NT2/D1 (cell line): ENCODE measurements at places on chromosomes 12 and 14.

- DNase-seq: no peak
These were observed 102.5 kb upstream of the PARP11 start for GRCh38 chr12:3975652-3976051.

GRCh38 chr14:27886256-27886655 is 880.3 kb upstream of the FOXG1 start:
- DNase-seq: no peak

GRCh38 chr14:83071888-83072501 is 1538.3 kb upstream of the SEL1L start:
- no peak for DNase-seq

GRCh38 chr12:130640901-130641300 is 75.2 kb downstream of the RIMBP2 start:
- no peak for DNase-seq

DNA sequence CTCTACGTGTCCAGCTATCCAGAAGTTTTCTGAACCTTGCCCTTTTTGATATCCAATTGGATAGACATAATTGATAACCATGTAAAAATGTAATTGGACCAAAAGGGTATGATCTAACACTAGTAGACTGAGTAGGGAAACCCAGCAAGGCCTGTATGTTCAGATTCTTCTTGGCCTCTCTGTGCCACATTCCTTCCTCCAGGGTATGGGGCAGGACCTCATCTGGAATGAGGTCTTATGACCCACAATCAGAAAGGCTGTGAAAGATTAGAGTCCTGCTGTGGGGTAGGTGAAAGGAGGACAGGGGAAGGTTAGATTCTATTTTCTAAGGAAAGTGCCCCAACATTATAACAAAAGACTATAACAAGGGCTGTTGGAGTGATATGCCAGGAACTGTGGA is 51.3 kb upstream of the A2ML1 start:
- no peak for DNase-seq

DNA sequence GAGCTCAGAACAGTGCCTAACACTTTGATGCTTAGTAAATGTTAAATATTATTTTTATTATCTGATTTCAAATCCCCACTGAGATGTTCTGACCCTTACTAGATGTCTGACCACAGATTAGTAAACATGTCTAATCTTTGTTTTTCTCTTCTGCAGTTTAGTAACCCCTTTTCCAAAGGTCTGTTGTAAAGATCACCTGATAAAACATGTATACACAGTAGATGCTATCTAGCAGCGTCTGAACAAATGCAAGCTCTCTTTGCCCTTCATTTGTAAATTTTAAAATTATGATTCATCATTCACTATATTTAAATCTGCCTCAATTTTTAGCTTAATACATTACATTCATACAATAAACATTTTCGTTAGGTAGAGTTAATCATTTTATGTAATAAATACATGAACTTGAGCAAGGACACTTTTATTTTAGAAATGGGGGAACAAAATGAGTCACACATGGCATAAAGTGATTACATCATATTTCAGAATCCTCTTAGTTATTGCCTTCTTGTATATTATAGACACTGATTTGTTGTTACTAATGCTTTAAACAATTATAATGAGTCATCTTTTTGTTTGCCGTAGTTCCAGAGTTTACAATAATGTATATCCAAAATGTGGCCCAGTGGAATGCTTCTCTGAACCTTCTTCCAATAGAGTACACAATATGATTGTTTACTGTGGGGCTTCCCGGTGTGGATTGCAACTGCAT is 1.7 kb upstream of the OR4K5 start:
- DNase-seq: no peak

- no peak for DNase-seq
These were observed 39.1 kb upstream of the PNMA1 start for GRCh38 chr14:73753124-73753886.

DNA sequence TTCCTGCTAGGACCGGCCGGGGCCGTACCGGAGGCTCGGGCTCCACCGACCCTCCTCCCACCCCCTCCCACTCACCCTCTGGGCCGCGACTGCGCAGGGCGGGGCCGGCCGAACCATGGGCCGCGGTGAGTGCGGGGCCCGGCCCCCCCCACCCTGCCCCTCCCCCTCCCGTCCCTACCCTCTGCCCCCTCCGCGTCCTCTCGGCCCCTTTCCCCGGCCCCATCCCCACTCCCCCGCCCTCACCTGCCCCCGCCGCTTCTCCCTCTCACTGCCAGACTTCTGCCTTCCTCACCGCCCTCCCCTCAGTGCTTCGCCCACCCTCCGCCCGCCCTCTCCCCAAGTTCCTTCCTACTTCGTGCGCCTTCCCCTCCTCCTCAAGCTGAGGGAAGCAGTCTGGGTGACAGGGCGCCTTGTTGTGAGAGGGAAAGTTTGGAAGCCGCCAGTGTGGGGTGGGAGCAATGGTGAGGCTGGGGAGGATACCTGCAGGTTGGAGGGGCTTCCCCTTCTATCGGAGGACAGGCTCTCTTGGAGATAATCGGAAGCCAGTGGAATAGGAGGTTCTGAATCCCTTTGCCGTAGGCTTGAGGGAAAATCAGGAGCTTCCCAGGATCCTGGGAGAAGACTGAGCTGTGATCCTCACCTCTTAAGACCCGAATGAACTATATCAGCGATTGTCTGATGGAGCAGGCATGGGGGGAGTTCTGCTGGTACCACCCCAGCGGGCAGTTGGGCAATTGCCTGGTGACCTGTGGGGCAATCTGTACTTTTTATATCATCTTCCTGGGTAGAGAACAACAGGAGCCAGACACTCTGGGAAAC is 472 bp downstream of the MBD6 start:
- DNase-seq: no peak

- DNase-seq: no peak
These were observed 2.4 kb downstream of the CABP1 start for GRCh38 chr12:120642826-120643225.

- no peak for DNase-seq
These were observed 91.9 kb downstream of the BICD1 start for GRCh38 chr12:32198555-32198954.

DNA sequence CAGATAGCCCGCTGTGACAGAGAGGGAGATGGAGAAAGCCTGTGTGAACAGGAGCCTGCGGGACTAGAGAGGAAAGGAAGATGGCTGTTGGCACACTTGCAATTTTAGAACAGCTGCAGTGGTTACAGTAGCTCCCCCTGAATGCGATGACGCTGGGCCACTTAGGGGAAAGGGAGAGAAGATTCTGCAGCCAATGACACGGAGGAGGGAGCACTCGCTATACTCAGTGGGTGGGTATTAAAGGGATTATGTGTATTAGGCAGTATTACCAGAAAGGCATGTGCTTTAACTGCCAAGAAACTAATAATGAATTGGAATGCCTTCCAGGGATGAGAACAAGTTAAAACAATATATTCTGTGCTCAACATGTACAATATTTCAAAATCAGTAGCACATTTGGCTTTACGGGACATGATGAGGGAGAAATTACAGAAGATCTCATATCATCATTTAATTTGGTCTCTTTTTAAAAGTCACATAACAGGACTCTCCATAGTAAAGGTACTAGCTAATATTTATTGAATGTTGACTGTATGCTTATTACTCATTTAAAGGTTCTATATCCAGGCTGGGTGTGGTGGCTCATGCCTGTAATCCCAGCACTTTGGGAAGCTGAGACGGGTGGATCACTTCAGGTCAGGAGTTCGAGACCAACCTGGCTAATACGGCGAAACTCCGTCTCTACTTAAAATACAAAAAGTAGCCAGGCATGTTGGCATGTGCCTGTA is 35.9 kb upstream of the FOS start:
- DNase-seq: no peak

DNA sequence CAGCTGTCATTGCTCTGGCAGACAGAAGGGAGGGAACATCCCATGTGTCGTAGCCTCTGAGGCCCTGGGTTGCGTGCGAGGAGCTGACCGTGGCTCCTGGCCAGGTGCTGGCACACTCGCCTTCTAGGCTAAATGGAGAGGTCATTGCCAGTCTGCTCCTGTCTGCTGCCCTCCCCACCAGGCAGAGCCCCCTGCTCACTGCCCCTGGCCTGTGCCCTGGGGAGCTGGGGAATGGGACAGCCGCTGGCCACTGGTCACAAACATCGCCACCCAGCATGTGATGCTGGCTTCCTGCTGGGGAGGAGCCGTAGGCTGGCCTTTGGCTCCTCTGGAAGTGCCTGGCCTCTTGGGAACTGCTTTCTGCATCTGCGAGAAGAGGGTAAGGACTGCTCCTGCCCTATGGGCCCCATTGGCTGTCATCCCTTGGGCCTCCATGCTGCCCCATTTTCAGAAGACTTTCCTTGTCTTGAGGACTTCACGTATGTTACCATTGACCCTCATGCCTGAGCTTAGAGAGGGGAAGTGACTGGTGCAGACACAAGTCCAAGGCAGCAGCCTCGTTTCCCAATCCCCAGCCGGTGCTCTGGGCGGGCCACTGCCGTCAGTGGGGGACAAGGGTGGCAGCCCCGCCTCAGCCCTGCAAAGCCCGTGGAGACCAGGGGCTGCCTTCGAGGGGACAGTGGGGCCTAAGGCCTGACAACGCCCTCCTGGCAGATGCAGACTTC is 2.0 kb upstream of the TNFAIP2 start:
- no peak for DNase-seq

GRCh38 chr12:64390275-64390851 is at the start of gene C12orf56:
Gene C12orf56, minus strand, starts transcription at chr12:64390758. Its CDS starts 193 bp downstream, at chr12:64390565.
- no peak for DNase-seq

DNA sequence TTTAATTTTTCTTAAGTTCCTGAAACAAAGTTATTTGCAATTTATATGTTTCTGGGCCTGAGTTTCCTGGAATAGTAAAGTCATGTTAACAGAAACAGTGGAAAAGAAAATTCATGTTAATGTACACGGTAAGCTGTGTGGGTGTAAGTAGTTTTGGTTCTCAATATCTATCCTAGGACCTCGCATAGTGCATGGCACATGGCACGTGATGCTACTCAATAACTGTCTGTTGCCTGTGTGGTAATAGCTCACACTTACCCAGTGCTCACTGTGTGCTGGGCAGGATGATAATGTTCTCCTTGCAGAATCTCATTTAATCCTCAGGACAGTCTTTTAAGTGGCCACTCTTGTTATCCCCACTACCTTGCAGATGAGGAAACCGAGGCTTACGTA is 100.7 kb downstream of the DUSP16 start:
- no peak for DNase-seq

GRCh38 chr14:105167303-105168092 is 1.1 kb downstream of the JAG2 start:
- no peak for DNase-seq

GRCh38 chr14:21060614-21061346 is 3.2 kb downstream of the RNASE8 start:
- DNase-seq: no peak

- DNase-seq: no peak
These were observed 10.7 kb upstream of the ZNF605 start for GRCh38 chr12:132966676-132967415.

DNA sequence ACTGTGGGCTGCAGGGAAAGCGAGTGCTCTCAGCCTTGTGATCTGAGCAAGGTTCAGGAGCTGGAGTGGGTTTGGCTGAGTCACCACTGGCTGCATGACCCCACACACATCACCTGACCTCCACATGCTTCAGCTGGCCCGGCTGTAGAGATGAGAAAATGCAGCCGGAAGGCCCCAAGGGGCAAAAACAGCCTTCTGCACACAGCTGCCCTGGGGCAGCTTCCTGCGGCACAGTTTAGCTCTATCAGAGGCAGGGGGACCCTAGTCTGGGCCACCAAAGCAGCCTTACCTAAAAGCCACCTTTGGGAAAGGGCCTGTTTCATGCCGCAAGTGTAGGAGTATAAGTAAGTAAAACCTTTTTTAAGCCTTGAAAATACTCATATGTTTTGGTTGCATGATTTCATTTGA is 123.3 kb downstream of the SSPN start:
- no peak for DNase-seq

DNA sequence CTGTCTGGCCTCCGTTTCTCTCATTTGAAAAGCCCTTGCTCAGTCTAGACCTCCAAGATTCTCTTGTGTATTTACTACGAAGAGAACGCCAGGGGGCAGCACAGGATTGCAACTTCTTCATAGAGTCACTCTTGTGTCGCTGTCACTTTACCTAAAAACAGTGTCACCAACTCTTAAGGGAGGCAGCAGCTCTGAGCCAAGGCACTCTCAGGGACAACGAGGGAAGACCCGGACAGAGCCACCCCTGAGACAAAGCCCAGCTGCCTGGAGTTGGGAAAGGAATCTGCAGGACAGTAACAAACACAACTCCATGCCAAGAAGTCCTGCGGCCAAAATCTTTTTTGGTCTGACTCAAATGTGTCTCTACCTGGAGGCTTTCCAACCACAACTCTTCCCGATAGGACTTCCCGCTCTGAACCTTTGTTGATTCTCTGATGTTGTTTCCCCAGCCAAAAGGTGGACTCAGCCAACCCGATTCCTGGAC is 9.6 kb upstream of the RPAP3 start:
- DNase-seq: peak; percentile 72

DNA sequence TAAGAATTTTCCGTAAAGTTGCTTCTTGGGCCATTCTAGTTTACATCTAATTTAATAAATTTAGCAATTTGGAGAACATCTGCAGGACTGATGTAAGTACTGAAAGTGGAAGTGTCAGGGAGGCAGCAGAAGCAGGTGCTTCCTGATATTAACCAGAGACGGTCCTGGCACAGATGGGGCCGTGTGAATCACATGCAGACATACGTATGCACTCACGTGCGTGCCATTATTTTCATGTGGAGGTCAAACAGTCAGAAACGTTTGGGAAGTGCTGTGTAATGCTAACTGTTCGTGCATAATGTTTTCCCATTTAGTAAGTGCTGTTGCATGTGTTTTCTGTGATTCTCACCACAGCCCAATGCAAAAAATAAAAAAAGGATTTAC is 87.8 kb upstream of the DYNC1H1 start:
- DNase-seq: no peak

- DNase-seq: no peak
These were observed 201.6 kb downstream of the PAX9 start for GRCh38 chr14:36863271-36863670.

- DNase-seq: no peak
These were observed 206.8 kb downstream of the NUAK1 start for GRCh38 chr12:105931762-105932570.

GRCh38 chr14:102353126-102353619 is 9.5 kb downstream of the CINP start:
- no peak for DNase-seq

GRCh38 chr12:69873429-69873828 is 48.4 kb downstream of the MYRFL start:
- no peak for DNase-seq

- no peak for DNase-seq
These were observed 3.0 kb downstream of the ARHGAP5 start for GRCh38 chr14:32080001-32080510.

DNA sequence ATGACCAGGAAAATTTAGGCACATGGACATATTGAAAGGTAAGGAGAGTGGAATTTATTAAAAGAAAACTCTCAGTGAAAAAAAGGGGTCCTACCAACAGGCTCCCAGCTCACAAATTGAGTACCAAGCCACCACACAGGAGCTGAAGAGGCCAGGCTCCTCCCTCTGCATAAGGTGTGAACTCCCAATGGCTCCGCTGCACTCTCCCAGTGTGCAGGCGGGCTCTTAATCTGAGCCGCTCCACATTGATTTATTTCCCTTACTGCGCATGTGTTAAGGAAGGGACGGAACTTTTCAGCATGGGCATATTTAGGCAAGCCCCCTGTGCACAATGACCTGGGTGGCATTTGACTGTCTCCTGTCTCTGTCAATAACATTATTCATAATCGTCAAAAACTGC is 68.6 kb upstream of the PLEKHG7 start:
- no peak for DNase-seq

GRCh38 chr14:92093320-92093719 is 13.1 kb downstream of the ATXN3 start:
- DNase-seq: no peak

- no peak for DNase-seq
These were observed 82.2 kb downstream of the MIA2 start for GRCh38 chr14:39315859-39316444.
